Left ventricle myocardium superior (tissue), 1 donor: ENCODE measurements at places on chromosomes 16 and 17. TPM values are rescaled to one million over a fixed set of nuclear protein-coding genes. Genes with fewer than 3 reads are reported as not detected.

Gene TNFSF12
- 36.9 TPM for total RNA-seq

- no peak for DNase-seq
These were observed 130.8 kb upstream of the IRX3 start for GRCh38 chr16:54417384-54417783.

GRCh38 chr17:67280279-67280678 is 35.3 kb upstream of the HELZ start:
- no peak for DNase-seq

DNA sequence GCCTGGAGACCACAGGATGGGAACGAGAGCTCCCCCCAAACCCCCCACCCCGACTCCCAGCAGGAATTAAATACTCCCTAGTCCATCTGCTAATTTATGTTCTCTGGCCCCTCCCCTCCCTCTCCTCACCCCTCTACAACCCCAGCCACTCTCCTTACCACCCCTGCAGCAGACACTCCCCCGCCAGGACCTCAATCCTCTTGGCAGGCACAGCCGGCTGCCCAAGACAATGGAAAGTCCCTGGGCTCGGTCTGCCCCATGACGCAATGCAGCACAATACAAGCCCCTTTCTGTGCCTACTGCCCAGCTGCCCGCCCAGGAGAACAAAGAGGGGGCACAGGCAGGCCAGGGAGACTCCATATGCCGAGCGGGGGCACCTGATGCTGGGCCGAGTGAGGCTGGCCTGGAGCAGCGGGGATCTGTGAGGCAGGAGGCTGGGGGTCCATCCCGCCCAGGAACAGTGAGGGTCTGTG is 30.3 kb upstream of the CDC42EP4 start:
- DNase-seq = peak; percentile 71

GRCh38 chr17:67051155-67051538 is 6.8 kb downstream of the CACNG1 start:
- DNase-seq = no peak

Gene EVI2A
- total RNA-seq = 2.9 TPM

DNA sequence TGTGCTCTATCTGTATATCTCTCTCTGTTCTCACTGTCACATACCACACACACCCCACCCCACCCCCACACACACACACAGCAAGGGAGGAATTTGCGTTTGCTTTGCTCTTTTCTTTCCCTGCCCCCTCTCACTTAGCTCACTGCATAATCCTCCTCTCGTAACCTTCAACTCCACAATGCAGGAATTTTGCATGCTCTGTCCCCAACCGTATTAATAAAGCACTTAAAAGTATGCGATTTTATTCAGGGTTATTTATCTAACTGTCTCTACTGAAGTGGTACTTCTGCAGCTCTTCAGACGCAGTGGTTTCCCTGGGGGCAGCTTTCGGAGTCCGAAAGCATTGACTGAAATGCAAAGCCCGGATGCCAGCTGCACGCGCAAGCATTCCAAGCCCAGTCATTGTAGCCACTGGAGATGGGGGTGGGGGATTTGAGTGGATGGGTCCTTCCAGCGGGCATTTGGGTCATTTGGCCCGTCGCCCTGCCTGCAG is 105.4 kb upstream of the RBFOX1 start:
- peak; percentile 26 for DNase-seq

Gene KRTAP3-2
- total RNA-seq = not detected

DNA sequence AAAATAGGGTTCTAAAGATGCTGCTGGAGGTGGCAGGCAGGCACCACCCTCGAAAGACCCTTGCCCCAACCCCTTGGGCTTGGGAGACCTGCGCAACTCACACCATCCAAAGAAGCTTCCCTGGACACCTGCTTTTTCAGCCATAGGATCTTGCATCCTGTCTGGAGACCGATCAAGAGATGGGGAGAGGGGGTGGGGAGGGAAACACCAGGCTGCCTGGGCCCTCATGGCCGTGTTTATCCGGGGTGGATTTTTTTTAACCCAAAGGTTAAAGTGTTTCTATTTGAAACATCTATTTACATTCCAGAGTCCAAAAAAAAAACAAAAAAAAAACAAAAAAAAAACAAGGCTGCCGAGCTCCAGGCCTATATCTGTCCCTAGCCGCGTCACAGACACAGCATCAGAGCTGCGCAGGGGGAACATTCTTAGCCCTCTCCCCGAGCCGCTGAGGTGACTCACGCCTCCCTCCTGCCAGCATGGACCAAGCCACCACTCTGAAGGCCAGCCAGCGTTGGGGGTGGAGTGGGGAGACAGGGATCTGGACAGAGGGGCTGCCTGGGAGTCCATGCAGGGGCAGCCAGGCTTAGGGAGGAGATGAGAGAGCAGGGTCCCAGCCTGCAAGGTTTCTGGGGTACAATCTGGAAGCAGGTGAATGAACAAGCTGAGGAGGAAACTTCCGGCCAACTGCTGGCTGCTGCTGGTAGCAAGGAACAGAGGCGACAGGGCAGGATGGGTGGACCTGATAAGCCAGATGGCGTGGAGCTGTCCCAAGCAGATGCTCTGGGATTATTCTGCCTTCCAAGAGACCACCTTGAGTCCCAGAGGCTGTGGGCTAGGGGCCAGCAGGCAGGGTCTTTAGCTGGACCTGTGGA is 14.8 kb downstream of the HDAC5 start:
- DNase-seq = peak; percentile 88

DNA sequence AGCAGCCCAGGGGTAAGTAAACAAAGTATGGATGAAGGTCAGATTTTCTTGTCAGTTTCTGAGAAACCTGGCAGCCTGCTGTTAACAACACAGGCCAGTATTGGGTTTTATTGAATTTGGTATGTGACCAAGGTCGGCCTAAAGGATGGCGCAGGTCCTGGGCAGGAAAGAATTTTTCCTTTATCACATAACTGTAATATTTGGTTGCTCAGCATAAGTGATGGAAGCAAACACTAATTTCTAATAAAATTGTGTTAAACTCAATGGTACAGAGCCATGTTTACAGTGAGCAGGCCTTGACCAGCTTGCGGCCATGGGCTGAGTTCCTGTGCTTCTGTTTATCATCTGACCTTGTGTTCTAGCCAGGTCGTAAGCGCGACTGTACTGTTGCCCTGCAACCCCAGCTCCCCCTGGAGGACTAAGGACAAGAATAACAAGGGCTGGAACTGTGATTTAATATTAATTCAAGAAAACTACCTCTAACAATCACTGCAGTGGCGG is 10.5 kb downstream of the POLDIP2 start:
- DNase-seq = no peak

Gene ST6GALNAC1
- 3.8 TPM for total RNA-seq

GRCh38 chr16:59180083-59180476 is 446.0 kb upstream of the GOT2 start:
- DNase-seq = no peak

Gene KRT14
- not detected for total RNA-seq

- DNase-seq = peak; percentile 13
These were observed 23.8 kb downstream of the EPN2 start for GRCh38 chr17:19260958-19261357.

GRCh38 chr17:57109393-57110151 is 24.5 kb downstream of the AKAP1 start:
- DNase-seq = peak; percentile 84

GRCh38 chr16:9139965-9140364 is 48.5 kb downstream of the HAPSTR1 start:
- DNase-seq = no peak

DNA sequence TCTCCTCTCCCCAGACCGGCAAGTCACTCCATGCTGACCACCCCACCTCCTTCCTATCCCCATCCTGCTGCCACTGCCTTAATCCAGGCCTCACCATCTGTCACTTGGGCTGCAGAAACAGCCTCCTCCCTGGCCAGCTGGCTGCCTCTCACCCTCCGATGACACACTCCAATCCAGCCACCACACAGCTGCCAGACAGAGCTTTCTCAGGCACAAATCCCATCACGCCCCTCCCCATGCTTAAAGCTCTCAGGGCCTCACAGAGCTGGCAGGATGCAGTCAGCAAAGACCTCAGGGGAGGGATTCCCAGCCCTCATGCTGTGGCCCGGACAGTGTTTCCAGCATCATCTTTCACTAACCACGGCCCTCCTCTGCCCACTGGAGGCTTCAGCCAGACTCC is 13.7 kb downstream of the CAMKK1 start:
- DNase-seq = peak; percentile 59

Gene CSH1
- not detected for total RNA-seq

DNA sequence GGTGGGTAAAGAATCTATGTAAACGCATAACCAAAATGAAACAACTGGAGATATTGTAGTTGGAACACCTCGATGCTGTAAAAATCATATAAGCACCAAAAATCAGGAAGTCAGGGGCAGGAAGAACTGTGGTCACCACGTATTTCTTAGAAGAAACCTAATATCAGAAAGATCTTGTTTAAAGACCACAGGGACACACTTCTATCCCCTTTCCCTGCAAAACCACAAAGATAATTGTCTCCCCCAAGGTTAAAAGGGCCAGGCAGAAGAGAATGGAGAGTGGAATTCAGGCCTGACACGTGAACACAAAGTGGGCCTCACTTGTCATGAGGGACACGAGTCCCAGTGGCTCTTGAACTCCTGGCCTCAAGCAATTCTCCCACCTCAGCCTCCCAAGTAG is 68.1 kb downstream of the GSG1L start:
- DNase-seq = no peak

Gene GGT6
- 0.22 TPM for total RNA-seq
